ENCODE measurements at places on chromosomes 3 and 15.
A peak's percentile ranks its signal among the peaks of the same experiment; 100 is the strongest.

DNA sequence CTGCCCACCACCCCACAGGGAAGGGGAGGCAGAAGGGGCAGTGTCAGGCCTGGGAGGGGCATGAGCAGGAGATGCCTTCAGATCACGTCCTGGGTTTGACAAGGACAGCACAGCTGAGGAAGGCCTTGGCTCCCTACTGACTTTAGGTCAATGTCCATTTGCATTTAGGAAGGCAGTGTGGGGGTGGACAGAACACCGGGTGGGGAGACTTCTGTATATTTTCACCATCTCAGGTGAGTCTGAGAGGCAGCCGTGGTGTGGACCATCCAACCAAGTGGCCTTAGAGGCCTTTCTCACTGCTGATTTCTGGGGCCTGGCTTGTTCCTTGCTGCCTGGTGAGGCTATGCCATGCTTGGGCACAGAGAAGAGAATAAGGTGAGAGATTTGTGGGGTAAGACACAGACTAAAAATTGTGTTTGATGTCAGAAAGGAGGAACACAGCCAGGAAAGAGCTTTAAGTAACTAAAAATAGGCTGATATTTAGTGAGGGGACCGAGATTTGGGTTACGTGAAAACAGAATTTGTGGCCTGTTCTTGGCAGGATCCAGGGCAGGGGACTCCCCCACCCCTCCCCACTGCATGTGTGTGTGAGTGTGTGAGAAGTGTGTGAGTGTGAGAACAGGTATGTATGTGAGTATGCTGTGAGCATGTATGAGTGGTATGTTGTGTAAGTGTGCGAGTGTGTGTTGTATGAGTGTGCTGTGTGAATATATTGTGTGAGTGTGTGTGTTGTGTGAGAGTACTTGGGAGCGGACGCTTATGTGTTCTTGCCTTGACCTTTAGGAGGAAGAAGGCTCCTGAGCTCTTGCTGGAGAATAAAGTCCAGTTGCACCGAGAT, 11.8 kb upstream of the PLA2G4E start:
- no peak for DNase-seq

DNA sequence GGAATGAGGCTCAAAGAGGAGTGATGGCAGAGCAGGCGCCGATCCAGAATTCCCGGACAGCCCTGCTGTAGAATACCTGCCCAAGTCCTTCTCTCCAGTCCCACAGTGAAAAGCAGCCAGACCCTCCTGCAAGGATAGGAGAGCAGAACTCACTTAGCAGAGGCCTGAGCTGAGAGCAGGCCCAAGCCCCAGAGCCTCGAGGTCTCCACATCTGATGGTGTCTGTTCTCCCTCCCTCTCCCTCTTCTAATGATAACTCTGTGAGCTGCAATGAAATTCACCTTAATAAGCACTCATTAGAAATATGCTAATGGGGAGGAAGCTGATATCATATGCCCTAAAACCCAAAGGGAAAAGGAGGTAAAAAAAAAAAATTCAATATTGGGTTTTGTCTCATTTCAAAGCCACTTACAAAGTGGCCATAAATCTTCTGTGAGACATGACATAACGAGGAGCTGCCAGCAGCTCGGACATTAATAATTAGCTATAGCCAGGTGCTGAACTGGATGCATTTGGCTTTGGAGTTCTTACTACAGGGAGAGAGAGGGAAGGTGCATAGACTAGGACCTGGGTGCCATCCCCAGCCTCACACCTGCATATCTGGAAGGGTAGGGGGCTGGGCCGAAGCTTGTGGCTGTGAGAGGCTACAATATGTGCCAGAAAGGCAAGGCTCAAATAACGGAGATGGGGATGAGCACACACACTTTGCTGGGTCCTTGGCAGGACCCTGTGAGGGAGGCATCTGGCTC, 108.4 kb downstream of the MEGF11 start:
- DNase-seq: no peak

DNA sequence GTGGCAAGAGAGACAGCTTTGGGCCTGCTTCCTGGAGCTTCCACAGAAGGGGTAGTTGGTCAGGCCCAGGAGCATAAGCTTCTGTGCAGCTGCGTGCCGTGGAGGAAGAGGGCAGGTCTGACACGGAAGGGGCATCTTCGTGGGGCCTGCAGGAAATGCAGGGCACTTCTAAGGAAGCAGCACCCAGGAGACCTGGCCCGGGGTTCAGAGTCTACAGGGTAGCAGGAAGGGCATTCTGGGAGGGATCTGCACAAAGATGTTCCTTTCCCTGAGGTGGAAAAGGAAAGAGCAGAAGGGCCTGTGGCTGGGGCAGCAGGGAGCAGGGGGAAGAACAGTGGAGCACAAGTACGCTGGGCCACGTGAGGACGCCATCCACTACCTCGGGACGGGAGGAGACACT, 85.1 kb downstream of the DNAJB8 start:
- DNase-seq: no peak

GRCh38 chr3:164200053-164200823, 878.1 kb downstream of the SI start:
- DNase-seq: no peak

- DNase-seq: peak; percentile 63
Measured at GRCh38 chr3:169522595-169523529, 140.7 kb downstream of the MECOM start.

- DNase-seq: no peak
Measured at GRCh38 chr3:104669083-104669482, 697.6 kb upstream of the ALCAM start.

GRCh38 chr3:42853739-42854302, 21.9 kb downstream of the CYP8B1 start:
- peak; percentile 46 for DNase-seq
